ENCODE measurements at places on chromosomes 4 and X.

DNA sequence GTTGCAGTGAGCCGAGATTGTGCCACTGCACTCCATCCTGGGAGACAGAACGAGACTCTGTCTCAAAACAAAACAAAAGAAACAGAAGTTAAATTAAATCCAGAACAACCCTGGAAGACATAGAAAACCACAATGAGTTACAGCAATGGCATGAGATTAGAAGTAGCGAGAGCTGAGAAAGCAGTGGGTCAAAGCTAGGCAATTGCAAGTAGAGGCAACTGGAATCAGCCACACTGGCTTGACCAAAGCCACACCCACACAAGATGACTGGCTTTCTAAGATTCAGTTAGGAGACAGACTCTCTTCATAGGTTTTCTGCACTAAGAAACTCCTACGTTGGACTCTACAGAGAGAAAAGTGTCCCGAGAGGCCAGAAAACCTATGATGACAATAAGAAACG, 443.0 kb downstream of the GPM6A start:
- no peak for DNase-seq

- no peak for DNase-seq
These were observed 70.1 kb downstream of the CHST7 start for GRCh38 chrX:46643636-46644035.

DNA sequence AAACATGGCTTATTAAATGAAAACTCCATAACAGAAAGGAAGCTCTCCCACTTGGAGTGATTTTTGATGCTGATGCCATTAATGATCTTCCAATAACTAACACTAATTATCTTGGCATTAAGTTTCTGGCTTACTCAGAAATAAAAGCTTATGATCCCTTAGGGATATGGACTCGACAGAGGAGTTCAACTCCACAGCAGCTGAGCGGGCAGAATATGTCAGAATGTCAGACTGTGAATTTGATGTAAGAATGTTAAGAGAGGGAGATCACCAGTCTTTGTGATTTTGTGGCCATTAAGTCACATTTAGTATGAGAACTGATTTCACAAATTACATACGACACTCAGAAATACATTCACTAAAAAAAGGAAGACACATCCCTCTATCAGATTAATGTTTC, 2244.0 kb downstream of the ARAP2 start:
- no peak for DNase-seq

GRCh38 chr4:123564758-123565346, 168.3 kb downstream of the SPRY1 start:
- DNase-seq = no peak

GRCh38 chrX:53256446-53257041, 24.8 kb downstream of the IQSEC2 start:
- DNase-seq = no peak

- DNase-seq = no peak
These were observed 25.4 kb downstream of the SOWAHB start for GRCh38 chr4:76872556-76872955.

GRCh38 chrX:155747520-155747919, 133.6 kb upstream of the VAMP7 start:
- DNase-seq = no peak

DNA sequence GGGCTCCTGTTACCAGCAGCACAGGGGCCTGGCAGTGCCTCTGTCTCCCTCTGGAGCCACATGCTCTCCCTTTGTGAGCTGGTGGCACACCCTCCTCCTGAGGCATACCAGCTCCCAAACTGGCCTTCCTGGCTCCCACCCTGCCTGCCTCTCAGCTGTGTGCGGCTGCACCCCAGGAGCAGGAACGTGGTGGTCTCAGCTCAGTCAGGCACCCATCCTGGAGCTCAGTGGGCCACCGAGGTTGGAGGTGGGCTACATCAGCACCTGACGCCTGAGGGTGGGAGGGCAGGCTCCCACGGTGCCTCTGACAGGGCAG, 85.9 kb upstream of the NKX1-1 start:
- DNase-seq = no peak

DNA sequence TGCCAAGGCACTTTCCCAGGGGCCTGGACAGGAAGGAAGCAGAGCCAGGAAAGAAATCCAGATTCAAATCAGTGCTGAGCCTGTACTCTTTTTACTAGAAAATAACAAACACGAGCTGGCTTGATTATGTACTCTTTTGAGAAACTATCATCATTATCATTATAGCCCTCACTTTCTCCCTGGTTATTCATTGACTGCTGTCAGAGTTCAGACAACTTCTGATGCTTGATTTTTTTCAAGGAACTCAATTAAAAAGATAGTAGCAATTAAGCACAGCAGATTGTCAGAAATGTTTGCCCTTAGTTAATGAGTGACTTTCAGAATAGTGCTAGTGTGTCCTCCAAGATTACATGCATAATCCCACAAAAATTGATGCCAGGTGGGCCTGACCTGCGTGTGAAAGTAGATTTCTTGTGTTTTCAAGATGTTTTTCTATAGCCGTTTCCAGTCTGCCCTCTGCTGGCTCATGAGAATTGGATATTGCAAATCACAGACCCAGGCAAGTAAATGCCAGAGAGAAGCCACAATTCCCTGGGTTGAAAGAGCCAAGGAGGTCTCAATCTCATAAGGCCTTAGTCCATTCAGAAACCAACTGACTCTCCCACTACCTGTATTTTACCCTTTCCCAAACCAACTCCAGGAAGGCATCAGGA, 14.3 kb upstream of the PNPLA4 start:
- no peak for DNase-seq
